ENCODE measurements at places on chromosomes 2 and 18.

DNA sequence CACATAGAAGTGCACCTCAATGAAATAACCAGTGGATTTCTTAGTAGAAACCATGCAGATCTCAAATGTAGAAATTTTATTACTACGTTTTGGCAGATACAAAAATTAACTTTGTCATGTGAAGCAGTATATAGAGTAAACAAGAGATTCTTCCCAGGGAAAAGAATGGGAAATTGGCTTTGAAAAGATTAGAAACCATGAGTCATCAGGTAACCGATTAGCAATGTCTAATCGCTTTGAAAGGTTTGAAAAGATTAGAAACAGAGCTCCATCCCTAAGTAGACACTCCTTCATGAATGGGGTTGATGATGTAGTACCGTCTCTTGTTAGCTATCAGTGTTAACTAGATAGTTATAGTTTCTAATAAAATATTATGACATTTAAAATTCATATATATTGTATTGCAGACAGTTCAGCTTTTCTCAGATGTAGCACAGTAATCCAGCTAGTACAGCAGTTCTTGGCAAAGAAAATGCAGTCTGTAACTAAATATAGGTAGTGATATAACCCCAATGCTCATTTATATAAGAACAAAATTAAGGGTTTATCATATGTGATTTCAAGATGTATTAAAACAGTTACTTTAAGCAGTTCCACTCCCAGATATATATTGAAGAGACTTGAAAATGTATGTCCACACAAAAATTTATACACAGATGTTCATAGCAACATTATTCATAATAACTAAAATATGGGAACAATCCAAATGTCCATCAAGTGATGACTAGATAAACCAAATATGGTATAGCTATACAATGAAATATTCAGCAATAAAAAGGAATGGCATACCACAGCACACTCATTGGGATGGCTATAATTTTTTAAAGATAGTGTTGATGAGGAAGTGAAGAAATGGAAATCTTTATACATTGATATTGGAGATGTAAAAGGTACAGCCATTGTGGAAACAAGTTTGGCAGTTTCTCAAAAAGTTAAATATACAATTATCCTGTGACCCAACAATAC is 113.9 kb downstream of the PTPN4 start:
- DNase-seq = no peak

DNA sequence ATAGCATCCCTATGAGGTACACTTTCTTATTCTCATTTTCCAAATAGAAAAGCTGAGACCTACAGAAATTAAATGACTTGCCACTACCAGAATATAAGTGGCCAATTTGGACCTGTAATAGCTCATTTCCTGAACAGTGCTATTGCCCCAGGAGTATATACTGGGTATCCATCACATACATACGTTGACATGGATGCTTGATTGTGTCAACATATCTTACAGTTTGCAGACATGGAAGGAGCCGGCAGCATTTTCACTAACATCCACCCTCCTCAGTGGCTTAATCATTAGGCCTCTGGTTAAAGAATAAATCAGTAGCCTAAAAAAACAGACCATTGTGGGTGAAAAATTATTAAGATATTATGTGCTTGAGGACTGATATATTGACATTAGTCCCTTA is 829.3 kb downstream of the LRP1B start:
- DNase-seq = no peak

- DNase-seq = no peak
Observed at GRCh38 chr2:99975386-99975785, 167.0 kb downstream of the AFF3 start.

- no peak for DNase-seq
Observed at GRCh38 chr2:195575879-195576401, 81.1 kb upstream of the SLC39A10 start.

GRCh38 chr2:21371499-21372003 is 247.8 kb downstream of the TDRD15 start:
- DNase-seq = no peak

GRCh38 chr18:27540111-27540510 is 355.0 kb upstream of the CHST9 start:
- no peak for DNase-seq

- no peak for DNase-seq
Observed at GRCh38 chr2:239946562-239946863, 78.6 kb downstream of the NDUFA10 start.

DNA sequence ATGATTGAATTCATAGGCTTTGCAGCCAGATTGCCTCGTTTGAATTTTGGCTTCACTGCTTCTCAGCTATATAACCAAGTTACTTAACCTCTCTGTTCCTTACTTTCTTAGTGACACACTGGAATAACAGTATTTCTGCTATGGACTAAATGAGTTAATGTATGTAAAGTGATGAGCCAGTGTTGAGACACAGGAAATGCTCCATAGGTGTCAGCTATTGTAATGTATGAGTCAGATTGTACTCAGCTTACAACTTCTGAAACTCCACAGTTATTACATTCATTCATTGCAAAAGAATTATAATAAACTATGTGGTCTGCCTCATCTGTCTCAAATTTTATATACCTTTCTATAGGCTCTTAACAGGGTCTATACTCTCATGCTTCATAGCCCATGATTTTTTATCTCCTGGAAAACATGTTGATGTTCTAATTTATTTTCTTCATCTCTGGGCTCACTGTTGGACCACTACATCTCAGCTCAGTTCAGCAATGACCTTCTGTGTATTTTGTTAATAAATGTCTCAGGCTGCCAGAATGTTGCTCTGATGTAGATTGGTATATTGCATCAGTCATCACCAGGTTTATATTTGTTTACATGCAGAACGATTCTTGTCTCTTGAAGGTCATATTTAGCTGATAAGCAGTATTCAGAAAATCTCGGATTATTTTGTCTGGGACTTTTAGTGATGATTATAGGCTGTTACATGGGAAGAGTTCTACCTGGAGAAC is 76.2 kb downstream of the MAP3K20 start:
- no peak for DNase-seq

GRCh38 chr2:80869858-80870438 is 565.4 kb upstream of the LRRTM1 start:
- DNase-seq = no peak

DNA sequence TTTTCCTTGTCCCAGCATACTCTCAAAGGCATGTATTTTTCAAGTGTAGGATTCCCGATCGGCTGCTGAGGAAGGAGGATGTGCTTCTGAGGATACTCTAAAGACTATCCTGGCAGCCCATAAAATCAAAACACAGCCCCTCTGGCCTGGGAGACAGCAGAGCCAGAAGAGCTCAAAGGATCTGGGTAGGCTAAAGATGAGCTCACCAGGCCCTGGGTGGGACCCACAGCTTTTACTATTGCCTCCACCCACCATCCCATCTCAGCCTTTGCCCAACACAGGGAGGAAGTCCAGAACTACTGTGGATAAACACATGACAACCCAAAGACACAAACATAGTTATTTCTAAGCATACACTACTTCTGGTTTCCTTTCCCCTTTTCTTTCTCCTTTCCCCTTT is 79.1 kb upstream of the ZFP36L2 start:
- DNase-seq = no peak

GRCh38 chr2:227971619-227972230 is 100.3 kb downstream of the DAW1 start:
- no peak for DNase-seq

- no peak for DNase-seq
Observed at GRCh38 chr2:143842836-143843235, 677.1 kb downstream of the ZEB2 start.

- DNase-seq = no peak
Observed at GRCh38 chr2:72040629-72041571, 106.8 kb downstream of the CYP26B1 start.

GRCh38 chr2:187964746-187965145 is 326.9 kb upstream of the GULP1 start:
- DNase-seq = no peak

- DNase-seq = no peak
Observed at GRCh38 chr2:149739883-149740265, 152.3 kb upstream of the MMADHC start.

- DNase-seq = no peak
Observed at GRCh38 chr2:231810905-231811304, 24.7 kb downstream of the COPS7B start.

DNA sequence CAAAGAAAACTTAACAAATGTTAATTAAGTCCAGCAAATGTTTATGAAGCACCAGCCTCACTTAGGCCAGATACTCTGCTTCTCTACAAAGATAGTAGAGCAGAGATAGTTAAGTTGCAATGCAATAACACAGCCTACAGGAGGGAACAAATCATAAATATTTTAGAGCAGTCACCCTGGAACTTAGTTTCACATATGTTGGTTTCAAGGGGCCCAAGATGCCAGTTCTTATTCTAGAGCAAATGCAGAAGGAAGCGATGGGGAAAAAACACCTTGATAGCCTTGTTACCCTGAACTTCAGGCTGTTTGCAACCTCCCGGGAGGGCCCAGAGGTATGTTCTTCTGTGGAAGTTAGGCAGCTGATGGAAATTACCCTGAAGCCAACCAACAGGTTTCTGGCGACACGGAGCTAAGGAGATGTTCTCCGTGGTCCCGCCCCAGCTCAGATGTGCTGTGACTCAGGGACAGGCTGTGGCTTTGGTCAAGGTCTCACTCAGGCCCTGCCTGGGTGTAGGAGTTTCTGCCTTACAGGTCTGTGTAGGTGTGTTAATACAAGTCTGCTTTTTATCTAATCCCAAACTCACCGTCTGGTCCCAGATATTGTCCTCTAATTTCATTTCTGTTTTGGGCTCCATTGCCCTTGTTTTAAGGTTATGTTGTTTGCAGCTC is 3.8 kb downstream of the CTIF start:
- no peak for DNase-seq

- DNase-seq = no peak
Observed at GRCh38 chr2:226849349-226849748, 13.5 kb downstream of the RHBDD1 start.

GRCh38 chr2:215772003-215772402 is 241.3 kb downstream of the MREG start:
- DNase-seq = peak; percentile 78

- DNase-seq = no peak
Observed at GRCh38 chr2:215436705-215437565, 1.1 kb upstream of the FN1 start.

GRCh38 chr2:190649798-190650390 is 1.0 kb downstream of the NAB1 start:
- no peak for DNase-seq

DNA sequence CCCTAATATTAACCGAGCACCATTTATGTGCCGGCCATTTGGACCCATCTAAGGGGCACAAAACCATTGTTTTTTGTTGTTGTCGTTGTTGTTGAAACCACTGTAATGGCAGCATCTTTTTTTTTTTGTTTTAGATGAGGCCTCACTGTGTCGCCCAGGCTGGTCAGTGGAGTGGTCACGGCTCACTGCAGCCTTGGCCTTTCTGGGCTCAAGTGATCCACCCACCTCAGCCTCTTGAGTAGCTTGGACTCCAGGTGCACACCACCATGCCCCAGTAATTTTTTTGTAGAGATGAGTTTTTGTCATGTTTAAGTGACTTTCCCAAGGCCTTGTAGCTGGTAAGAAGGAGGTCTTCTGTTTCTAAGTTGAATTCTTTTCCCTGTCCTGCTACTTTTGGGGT is 33.0 kb downstream of the ASAP2 start:
- DNase-seq = no peak

DNA sequence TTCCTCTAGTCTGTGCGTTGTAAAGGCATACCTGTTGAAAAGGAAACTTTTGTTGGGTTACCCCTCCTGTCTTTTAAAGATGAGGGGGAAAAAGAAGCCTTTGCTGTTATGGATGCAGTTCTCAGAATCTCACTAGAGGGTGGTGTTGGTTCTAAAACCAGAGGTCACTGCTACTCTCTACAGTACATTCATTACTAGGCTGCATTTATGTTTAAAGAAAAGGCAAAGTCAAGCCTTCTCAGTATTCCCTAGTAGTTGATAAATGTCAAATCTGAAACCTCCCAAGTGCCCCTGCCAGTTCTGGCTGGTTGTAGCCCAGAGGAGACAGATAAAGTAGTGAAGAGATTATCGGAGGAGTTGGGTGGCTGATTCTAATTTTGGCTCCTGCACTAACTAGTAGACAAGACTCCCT is 1.4 kb upstream of the PLCL1 start:
- DNase-seq = peak; percentile 6

DNA sequence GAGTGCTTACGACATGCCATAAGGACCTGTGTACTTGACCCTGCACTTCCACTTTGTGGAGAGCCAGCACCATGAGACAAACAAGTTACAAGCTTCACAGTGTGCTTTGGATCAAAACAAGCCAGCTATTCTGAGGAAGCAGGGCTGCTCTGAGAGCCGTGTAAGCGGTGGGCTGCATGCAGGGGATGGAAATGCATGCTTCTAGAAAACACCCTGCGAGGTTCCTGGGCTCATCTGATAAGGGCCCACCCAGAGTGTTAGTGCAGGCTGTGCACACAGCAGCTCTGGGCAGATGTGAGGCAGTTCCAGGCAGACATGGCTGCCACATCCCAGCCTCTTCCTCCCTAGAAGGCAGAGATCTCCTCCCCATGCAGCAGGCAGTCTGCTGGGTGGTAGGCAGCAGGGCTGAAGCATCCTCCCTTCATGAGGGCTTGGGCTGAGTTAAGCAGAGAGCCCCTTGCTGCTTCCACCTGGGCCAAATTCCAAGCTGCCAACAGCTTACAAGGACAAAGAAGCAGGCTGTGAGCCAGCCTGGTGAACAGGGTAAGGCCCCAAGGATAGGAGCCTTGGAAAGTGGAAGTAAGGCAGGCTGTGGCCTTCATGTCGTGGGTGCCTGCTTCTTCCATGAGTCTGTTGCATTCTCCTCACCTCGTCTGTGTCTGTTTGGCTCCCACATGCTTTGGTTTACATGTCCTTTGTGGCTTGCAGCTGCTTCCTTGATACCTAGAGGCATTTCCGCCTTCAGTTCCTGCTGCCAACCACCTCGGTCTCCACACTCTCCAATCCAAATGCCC is 7.7 kb downstream of the PSD4 start:
- no peak for DNase-seq

DNA sequence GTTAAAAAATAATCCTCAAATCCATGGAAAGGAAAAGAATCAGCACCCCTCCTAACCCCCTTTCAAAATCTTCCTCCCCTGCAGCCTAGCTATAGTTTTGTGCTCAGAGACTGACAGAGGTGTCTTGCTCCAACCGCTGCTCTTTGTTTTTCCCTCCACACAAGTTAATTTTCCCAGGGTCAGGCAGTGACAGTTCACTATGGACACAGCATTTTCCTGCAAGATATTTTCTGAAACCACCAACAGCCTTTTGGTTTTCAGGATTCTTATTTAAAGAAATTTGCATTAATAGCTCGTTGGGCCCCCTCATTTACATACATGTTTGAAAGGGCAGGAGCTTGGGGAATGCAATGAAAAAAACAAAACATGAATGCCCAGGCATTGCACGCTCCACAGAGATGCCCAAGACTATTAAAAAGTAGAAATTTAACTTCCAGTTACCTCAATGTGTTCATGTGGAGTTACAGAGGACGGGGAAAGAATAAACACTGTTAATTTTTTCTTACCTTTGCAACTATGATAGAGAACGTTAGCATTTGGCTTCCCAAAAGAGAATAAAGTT is 71.4 kb upstream of the CXCR4 start:
- DNase-seq = no peak

- DNase-seq = no peak
Observed at GRCh38 chr2:28979576-28980366, 1.3 kb upstream of the TOGARAM2 start.

GRCh38 chr18:13389491-13390131 is 171.1 kb downstream of the LDLRAD4 start:
- no peak for DNase-seq

GRCh38 chr2:233871432-233871831 is 3.2 kb upstream of the MSL3B start:
- DNase-seq = no peak

All from LNCaP clone FGC (cell line).